Right forelimb (tissue), 1 donor: ENCODE measurements at places on chromosomes 5 and 9.

DNA sequence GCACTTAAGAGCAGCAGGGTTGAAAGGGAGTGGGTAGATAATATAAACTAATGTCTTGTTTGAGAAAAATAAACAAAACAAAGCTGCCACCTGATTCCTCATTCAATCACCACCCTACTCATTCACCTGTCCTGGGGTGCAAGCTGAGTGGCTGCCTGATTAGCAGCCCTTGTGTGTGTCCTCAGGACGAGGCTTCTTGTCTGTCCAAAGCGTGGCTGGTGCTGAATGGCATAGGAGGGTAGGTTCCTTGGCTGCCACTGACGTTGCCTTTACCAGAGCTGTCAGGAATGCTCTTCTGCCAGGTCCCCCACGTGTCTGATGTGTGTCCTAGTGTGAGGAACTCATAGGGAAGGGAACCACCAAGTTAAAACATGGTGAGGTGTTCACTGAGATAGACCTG is 146.6 kb upstream of the SLC24A2 start:
- no peak for DNase-seq

DNA sequence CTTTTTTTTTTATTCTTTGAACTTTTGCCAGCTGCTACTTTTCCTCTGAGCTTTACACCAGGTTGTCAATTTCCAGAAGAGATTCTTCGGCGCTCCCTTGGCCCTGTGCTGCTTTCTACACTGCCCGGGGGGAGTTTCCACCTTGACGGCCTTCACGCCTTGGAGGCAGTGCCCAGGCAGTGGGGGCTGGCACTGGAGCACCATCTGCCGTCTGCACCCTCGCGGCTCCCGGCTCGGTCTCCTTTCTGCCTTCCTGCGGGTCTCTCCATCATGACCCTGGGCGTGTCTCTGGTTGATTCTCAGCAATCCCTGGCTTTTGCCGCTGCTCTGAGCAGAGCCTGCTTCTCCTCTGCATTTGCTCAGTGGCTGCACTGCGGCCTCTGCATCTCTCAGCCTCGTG is 2.9 kb downstream of the SLC6A18 start:
- no peak for DNase-seq

- DNase-seq: no peak
Observed at GRCh38 chr5:169629847-169630548, 7.1 kb upstream of the DOCK2 start.

DNA sequence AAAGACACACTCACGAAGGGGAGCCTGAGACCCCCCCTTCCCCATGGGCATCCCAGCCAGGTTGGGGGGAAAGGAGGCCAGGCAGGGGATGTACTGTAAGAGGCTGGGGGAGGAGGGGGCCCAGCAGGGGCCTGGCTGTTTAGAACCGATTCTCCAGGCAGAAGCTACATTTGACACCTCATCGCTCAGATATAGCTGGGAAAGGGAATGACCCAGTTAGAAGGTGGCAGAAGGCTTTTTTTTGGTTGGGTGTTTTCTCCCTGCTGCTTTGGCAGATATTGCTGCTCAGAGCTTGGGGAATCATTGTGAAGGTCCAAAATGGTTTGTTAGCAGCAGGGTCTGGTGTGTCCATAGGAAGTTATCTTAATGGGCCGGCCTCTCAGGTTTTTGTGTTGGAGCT is 6.0 kb downstream of the CDX1 start:
- no peak for DNase-seq

DNA sequence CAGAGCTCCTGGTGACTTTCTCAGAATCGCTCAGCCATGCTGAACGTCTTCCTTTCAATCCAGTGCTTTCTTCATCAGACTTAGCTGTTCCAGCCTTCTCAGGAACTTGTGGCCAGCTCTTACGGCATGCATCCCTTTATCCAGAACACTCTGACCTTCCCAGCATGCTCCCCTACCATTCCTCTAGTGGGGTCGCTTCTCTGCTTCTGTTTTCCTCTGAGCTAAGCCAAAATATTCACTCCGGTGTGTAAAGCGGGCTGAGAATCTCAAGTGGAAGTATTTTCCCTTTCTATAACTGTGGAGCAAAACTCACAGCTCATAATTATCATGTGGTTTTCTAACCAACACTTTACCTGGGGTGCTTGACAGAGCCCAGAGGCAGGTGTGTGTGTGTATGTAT is 6.2 kb downstream of the DCANP1 start:
- peak; percentile 42 for DNase-seq

- no peak for DNase-seq
Observed at GRCh38 chr5:50922942-50923767, 256.7 kb downstream of the PARP8 start.

DNA sequence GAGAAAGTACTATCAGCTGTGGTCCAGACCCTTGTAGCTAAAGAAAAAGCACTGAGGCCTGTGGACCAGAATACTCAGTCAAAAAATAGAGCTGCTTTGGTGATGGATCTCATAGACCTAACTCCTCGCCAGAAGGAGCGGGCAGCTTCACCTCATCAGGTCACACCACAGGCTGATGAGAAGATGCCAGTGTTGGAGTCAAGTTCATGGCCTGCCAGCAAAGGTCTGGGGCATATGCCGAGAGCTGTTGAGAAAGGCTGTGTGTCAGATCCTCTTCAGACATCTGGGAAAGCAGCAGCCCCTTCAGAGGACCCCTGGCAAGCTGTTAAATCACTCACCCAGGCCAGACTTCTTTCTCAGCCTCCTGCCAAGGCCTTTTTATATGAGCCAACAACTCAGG is 8.9 kb downstream of the RAB24 start:
- no peak for DNase-seq

DNA sequence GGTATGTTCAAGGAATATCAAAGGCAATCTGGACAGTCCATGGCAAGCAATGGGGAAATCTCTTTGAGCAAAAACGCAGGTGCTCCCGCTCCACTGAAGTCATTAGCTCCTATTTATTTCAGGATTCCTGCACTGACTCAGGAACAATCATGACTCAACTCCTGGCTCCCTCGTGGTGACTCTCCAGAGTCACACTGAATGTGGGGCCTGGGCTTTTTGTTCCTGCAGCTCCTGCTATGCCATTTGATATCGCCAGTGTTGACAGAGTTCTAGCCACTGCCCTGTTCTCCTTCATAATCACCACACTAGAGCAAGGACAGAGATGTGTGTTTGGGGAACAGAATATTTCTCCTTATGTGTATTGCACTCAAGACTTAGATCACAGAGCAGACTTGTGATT is 187.2 kb upstream of the ZNF462 start:
- no peak for DNase-seq

GRCh38 chr9:77710316-77710715 is 62.2 kb upstream of the GNA14 start:
- DNase-seq: no peak

GRCh38 chr5:95347506-95348120 is 43.6 kb upstream of the FAM81B start:
- DNase-seq: no peak

- DNase-seq: no peak
Observed at GRCh38 chr9:5787759-5788302, 45.1 kb downstream of the ERMP1 start.

GRCh38 chr9:36450110-36450732 is 50.2 kb upstream of the RNF38 start:
- no peak for DNase-seq

DNA sequence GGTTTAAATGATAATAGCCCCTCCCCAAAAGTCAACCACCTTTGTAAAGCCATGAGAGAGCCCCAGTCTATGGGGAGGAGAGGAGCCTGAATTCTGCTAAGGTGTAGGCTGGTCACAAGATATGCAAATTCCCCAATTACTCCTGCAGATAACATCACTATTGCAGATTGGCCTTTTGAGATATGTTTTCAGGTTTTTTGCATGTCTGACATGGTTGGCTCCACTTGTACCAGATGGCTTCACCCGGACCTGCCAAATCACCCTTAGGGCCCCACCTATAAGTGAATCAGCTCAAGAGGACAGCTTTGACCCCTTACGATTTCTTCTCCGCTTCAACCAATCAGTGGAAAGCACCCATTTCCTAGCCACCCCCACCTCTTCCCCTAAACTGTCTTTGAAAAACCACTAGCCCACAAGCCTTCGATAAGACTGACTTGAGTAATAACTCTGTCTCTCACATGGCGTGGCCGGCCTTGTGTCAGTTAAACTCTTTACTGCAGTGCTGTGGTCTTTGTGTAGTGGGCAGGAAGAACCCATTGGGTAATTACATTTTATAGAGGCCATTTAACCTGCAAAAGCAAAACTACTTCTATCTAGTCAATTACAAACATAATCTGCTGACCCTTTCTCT is 69.7 kb downstream of the PRLR start:
- no peak for DNase-seq

GRCh38 chr5:159353661-159354252 is 23.5 kb upstream of the IL12B start:
- no peak for DNase-seq

DNA sequence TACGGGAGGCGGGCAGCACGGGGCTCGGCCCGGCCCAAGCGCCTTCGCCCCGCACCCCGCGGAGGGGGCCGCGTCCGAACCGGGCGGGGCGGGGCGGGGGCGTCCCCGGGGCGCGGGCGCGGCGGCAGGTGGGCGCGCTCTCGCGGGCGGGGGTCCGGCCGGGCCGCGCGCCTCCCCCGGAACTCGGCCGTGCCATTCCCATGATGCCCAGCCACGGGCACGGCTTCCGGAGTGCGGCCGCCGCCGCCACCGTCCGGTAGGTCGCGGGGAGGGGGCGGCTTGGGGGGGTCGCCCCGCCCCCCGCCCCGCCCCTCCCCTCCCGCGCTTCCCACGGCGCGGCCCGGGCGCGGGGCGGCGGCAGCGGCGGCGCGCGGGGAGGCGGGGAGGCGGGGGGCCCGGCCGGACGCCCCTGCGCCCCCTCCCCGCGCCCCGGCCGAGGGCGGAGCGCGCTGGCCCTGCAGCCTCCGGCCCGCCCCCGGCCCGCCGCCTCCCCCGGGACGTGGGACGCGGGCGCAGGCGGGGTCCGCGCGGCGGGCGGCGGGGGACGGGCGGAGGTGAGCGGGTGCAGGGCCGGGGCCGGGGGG is at the start of gene PPP1R26:
Gene PPP1R26 (plus strand): TSS at position 314 of the 584 bp plus-strand sequence. CDS start 4,729 bp downstream, outside the sequence.
- no peak for DNase-seq

- DNase-seq: no peak
Observed at GRCh38 chr9:136121801-136122200, 3.1 kb upstream of the TMEM250 start.

- DNase-seq: no peak
Observed at GRCh38 chr5:68240202-68240601, 24.6 kb downstream of the PIK3R1 start.

- DNase-seq: no peak
Observed at GRCh38 chr9:98256756-98257155, 1.3 kb upstream of the TBC1D2 start.

DNA sequence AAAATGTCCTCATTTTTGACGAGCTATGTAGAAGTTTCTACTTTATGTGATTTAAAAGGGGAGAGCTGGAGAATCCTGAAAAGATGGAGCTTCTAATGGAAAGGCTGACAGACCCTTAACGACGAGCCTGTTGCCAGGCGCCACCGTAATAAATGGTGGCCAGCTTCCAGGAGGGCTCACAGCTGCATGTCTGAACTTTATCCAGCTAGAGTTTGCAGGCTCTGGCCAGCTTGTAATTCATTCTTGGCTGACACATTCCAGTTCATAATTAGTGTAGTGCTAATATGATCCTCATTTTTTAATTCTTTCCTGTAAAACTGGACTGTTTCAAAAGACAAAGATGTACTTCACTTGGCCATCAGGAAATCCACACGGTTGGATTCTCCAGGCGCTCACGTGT is 246.7 kb downstream of the GAS1 start:
- DNase-seq: peak; percentile 89

- DNase-seq: no peak
Observed at GRCh38 chr9:93253633-93254032, 69.7 kb downstream of the WNK2 start.

DNA sequence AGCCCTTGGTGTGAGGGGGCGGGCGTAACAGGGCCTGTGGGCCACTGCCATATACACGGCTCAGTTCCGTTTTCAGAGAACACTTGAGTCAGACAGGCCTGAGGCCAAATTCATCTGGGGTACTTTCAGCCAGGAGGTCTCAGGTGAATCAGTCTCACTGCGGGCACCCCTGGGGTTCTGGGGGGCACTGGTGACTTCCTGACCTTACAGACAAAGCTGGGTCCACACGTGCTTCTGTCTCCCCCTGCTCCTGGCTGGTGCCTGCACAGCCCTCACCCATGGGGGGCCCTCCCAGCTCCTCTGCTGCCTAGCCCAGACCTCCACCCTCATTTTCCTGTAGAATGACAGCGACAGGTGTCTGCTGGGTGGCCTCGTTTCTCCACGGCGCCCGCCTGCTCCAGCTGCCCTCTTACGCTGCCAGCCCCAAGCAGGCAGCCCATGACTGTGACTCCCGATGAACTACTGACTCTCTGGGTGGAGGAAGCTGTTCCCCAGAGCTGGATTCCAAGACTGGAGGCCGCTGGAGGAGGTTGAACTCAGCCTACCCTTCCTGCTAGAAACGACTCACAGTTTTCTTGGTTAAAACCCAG is 374.1 kb upstream of the IRX4 start:
- peak; percentile 50 for DNase-seq
